Stimulated activated CD4-positive, alpha-beta T cell treated with anti-CD3 and anti-CD28 coated beads, Interleukin-15, amount 100 ng/mL, for 24 hours (primary cell): ENCODE measurements at places on chromosomes 2 and 18.
A peak's percentile ranks its signal among the peaks of the same experiment; 100 is the strongest.

DNA sequence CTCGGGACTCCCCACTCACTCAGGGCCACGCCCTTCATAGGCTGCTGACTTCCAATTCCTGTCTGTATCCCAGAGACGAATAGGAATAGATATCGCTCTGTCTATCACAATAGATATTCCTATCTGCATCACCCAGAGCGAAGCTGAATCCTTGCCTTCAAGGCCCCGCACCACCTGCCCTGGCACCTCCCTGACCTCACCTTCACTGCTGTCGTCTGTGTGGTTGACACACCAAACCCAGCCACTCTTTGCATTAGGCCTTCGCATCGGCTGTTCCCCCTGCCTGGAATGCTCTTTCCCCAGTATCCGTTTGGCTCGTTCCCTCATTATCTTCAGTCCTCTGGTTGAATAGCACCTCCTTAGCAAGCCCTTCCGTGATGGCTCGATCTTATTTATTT lies 43.5 kb downstream of the ATOH8 start:
- no peak for DNase-seq

DNA sequence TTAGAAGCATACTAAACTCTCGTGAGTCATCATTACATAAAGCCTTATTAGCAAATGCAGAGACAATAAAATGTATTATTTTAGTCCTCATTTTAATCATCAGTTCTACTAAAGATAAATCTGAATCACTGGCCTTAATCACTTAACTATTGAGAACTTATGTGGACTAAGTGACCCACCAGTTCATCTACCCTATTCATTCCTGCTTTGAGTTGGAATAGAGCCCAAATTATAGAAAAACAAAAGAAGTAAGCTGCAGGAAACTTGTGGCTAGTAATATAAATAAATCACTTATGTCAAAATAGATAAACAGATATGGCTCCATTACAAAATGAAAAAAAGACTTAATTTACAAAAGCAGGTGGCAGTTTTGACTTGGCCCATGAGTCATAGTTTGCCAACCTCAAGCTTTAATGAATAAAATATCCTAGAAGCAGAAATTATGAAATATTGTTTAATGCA lies 851.8 kb upstream of the CRIM1 start:
- no peak for DNase-seq

DNA sequence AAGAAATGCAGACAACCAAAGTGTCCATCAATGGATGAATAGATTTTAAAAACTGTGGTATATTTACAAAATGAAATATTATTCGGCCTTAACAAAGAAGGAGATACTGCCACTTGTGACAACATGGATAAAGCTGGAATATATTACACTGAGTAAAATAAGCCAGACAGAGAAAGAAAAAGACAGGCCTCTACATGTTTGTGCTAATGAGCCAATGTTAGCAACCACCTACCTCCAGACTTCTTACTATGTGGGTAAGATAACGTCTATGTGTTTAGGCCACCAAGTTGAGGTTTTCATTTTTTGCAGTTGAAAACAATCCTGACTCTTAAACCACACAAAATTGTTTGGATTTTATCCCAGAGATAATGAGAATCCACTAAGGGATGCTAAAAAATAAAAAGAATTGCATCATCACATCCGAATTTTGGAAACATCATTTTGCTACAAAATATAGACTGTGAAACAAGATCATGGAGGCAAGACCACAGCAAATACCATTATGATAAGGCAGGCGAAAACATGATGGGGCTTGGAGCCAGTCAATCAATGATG lies 47.0 kb downstream of the EVA1A start:
- no peak for DNase-seq

- DNase-seq = no peak
These were observed 710.2 kb upstream of the SLC39A10 start for GRCh38 chr2:194946826-194947225.

DNA sequence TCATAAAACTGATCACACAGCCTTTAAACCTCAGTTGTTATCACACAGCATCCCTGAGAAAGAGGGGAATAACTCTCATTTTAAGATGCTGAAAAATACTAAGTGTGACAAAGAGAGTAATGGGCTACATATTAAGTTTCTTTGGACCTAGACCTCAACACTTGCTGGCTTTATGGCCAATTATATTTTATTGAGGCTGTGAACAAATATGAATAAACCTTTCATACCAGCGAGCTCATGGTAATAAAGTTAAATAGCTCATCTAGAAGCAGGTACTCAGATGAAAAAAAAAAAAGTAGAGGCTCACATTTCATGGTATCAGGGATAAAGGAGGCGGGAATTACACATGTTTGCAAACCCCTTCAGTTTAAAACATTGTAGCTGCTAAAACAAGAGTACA lies 75.7 kb downstream of the DOCK10 start:
- no peak for DNase-seq

DNA sequence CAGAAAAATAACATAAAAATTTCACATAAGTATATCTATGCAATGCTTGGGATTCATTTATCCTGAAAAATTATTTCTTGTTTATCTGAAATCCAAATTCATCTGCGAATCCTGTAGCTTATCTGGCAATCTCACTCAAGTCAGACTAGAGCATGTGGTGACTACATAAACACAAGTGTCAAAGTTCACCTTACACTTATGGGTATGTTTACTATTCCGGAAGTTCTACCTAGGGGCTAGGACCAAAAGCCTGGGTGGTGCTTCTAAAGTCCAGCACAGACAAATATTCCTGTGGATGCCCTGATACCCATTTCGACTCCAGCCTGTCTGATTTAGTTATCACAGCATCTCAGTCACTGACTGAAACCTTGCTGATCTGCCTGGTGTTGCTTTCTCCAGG lies 364.0 kb downstream of the METTL4 start:
- no peak for DNase-seq

- DNase-seq = no peak
These were observed 559.9 kb upstream of the SOX11 start for GRCh38 chr2:5132281-5132680.

DNA sequence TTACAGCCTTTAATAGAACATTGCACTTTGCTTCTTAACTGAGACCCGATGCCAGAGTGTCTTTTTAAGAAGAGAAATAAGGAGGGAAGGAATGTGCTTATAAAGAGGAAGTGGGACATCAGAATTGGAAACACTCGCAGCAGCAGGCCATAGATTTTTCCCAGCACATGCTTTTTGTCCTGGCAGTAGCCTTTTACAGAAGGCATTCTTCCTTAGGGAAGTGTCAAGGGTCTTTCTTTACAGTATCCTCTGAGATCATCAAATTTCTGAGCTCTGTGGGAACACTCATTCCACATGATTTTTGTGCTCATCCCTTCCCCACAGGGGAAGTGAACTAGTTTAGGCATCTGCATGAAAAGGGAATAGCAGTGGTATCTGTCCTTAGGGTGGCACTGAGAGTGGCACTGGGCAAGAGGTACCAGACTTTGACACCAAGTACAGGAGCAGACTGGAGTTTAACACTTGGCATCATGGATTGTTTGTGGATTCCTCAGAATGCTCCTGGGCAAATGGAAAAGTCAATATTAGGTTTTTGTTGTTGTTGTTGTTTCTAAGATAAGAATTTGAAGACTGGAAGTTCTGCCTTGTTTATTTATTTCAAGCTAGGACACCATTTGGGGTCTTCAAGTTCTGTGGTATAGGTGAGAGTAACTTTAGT lies 4.1 kb downstream of the MYO1B start:
- no peak for DNase-seq

- no peak for DNase-seq
These were observed 22.6 kb downstream of the THSD7B start for GRCh38 chr2:136787970-136788369.

- no peak for DNase-seq
These were observed 82.8 kb upstream of the REV1 start for GRCh38 chr2:99572373-99573164.

GRCh38 chr2:19607931-19608771 lies 249.7 kb upstream of the OSR1 start:
- DNase-seq = no peak

DNA sequence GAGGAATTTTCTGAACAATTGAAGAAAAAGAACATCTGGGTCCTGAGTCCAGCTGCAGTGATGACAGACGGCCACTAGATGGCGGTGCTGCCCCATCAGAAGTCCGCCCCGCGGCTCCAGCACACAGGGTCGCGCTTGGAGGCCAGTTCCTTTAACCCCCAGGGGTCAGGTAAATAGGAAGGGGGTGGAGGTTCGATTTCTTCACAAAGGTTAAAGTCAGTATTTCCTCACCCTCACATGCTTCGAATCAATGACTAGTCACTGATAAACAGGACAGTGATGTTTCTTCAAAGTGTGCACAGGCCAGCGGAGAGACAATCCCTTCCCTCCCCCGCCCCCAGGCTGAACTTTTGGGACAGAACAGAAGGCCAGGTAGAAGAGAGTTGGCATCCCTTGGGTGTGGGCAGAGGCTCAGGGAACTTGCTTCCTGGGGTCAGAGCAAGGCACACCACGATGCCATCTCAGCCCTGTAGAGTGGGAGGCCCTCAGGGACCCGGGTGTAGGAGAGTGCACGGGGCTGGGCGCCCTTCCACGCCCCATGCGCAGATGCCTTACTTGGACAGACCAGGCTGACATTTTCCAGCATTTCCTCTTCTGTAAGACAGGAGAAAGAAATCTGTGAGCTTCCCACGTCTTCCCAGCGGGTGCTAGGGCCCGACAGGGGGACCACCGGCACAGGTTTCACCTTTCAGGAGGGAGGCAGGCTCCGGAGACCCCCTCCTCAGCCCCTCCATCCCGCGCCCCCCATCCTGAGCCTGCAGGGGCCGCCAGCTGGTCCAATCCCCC lies 722 bp downstream of the APOB start:
- peak; percentile 66 for DNase-seq

GRCh38 chr2:55163274-55163721 lies 68.8 kb downstream of the CLHC1 start:
- no peak for DNase-seq

DNA sequence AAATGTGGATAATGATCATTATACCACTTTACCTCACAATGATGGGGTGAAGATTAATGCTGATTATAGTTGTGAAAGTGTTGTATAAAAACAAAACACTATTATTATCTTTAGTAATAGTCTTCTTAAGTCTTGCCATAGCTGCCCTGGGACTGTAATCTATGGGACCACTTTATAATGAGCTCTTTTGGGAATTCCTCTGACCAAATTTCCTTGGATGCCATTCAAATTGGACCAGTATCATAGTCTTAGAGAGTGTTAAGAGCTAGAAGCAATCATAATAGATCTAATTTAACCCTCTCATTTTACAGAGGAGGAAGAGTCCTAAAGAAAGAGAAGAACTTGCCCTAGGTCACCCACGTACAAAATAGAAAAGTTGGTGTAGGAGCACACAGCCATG lies 457.7 kb upstream of the SLC14A2 start:
- no peak for DNase-seq
